ENCODE measurements at places on chromosomes 5 and 9. TPM values are rescaled to one million over a fixed set of nuclear protein-coding genes. Genes with fewer than 3 reads are reported as not detected.

DNA sequence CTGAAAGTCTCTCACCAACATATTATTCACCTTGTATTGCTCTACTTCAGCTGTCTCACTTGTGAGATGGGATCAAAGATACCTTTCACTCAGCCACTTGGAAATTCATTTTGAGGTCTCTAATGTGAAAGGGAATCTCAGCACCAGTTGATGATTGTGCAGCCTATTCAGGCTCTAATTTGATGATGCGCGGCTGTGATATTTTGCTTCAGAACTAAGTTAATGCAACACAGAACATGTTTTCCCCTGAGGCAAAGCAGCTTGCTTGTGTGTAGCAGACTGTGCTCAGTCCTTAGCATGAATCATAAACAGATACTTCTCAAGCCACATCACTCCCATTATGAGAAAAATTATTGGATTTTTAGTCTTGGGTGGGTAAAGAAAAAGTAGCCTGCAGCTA is 378.8 kb downstream of the OSTF1 start:
- DNase-seq, result no peak

DNA sequence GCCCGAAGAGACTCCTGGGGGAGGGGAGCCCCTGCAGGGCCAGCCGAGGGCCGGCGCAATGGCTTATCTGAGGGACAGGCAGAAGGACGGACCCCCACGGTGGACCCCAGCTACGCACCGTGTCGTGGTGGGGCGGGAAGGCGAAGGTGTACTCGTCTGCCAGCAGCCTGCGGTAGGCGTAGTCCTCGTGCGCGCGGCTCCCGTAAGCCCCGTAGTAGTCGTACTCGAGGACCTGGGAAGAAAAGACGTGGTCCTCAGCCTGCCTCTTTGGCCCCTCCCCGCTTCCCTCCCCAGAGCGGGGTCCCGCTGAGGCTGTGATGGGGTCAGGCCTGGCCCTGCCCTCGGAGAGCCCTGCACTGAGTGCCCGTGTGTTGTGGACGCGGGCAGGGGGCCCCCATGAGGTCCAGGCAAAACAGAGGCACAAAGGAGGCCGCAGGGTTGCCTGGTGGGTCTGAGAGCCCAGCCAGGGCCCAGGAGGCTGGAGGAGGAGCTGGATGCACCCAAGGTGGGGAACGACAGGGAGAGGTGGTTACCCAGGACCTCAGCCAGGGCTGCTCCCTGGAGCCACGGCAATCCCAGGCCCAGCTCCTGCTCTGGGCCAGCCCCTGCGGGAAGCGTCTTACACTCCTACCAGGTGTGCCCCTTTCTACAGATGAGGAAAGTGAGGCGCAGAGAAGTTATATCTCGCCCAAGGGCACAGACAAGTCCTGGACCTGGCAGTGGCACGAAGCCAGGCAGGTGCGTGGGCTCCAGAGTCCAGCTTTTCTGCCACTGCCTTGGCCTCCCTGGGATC is 35.2 kb downstream of the SARDH start:
- no peak for DNase-seq

DNA sequence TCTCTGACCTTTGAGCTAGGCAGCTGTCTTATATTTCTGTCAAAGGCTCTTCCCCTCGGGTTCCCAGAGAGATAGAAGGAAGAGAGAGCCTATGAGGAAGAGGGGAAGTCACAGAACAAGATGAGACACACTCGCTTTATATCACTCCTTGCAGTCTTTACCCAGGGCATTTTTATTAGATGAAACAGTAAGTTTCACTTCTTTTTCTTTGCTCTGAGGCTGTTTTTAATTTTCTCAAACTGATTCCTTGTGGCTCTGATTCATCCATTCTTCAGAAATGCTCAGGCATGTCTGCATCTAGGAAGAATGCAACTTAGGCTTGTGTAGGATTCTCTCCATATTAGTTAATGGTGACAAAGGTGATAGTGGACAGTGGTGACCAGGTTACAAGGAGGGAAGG is 132.9 kb upstream of the CHD1 start:
- DNase-seq, result peak; percentile 39

- DNase-seq, result no peak
Observed at GRCh38 chr5:132838516-132839282, 8.3 kb upstream of the SHROOM1 start.

The ACTBL2 gene
- total RNA-seq, result 2.2 TPM

DNA sequence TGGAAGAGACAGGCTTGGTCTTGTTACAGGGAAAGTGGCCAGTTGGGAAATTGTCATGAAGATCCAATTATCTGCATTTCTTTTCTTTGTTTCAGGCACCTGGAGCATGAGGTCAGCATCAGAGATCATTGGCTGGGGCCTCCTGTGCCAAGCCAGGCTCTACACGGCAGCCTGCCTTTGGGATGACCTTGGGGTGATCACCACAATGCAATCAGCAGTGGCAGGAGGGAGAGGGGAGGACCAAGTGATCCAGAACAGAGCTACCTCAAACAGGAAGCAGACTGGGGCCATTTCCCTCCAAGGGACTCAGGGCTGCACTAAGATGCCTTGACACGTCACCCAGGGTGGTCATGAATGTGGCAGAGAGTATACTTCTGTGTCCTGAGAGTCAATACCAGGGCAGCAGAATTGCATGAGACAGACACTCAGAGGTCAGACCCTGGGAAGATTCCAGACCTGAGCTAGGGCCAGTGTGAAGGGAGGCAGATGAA is 8.9 kb downstream of the SMIM23 start:
- no peak for DNase-seq

DNA sequence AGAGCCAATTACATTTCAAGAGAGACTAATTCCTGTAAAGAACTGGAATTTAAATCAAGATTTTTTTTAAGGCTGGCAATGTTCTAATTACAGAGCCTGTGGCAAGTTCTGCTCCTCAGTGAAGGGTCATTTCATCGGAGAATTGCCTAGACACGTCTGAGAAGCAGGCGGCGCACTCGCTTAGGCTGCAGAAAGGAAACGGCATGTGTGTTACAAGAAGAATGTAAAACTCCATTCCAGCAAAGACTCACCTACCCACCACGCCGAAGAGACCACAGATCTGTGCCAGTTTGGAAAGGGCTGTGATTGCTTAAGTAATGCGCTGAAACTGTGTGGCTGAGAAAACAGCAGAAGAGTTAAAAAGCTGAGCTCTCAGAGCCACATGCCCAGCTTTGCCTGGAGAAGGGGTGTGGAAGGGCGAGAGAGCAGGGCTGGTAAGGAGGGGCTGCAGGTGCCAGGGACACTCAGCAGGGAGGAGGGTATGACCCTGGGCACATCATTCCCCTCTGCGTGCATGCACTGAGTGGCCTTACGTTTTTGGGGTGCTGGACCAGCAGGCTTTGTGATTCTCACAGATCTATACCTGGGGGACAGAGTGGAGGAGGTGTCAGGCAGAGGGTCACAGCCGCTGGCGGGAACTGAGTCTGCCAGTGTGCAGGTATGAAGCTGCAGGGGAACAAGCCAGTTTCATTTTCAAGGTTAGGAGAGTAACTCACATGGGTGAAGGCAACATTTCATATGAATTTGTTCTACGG is 17.8 kb upstream of the SLC25A51 start:
- DNase-seq, result no peak

DNA sequence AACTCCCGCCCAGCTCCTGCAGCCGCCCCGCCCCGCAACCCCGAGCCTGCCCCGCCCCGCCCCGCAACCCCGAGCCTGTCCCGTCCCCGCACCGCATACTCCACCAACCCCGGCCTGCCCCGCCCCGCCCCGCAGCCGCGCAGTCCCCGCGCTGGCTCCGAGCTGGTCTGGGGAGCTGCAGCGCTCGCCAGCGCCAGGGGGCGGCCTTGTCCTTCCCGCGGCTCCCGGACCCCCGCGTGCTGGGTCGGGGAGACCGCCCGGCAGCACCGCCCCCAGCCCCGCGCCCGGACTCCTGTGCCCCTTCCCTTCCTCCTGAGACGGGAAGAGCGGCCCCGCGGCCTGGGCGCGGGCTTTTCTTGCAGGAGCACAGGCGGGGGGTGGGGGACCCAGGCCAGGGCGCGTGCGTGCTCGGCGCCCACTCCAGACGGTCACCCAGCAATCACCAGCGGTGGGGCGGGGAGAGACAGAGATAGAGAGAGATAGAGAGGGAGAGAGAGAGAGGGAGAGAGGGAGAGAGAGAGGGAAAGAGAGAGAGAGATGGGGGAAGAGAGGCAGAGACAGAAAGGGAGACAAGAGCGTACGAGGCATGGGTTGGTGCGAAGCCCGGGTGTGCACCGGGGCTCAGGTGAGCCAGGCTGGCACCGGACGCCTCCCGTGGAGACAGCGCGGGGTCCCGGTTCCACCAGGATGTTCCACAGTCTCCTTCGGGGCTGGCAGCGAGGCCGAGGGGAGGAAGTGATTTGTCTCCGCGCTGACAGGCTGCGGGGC is 14.7 kb upstream of the TMEM250 start:
- DNase-seq, result no peak

GRCh38 chr9:116686135-116686534 is 970 bp upstream of the TRIM32 start:
- DNase-seq, result no peak

The SPINK1 gene
- total RNA-seq, result 3.8 TPM

DNA sequence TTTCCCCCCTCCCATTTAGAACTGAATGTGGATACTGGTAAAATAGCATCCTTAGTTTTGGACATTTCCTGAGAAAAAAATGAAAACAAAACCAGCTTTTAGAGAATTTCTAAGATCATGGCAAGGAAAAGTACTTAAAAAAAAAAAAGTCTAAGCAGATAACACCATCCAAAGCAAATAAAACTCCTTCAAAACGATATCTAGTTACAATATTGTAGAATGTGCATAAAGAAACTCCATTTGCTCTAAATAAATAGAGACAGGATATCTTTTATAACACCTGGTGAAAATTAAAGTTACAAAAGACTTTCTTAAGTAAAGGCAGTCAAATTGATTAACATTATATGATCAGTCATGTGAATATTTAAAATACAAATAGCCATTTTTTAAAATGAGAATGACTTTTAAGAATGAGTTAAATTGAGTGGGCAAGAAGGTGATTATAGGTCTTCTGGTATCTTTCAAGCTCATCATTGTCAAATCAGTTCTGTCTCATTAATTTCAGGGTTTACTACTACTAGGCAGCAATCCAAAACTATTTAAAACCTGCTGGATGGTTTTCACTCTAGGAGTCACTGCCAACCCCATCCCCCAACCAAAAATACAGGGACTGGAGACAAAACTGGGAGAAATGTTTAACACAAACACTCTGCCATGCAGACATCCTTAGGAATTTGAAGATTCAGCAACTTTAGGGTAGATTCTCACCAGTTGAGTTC is 382.6 kb downstream of the ADGRV1 start:
- DNase-seq, result no peak

DNA sequence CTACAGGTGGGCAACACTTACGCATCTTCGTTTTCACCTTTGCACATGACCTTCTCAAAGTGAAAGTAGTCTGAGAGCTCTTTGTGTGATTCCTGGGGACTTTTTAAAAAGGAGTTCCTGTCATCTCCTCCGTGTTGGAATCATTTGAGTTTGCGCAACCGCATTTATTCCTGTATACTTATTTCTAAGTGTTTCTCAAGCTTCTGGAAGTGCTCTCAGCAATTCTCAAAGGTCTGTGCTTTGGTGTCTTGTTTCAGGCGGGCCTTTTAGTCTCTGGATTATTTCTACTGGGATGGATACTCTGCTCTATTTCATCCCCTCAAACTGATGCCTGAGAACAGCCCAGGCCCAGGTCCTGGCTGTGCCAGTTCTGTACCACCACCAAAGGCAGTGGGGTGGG is 226.5 kb upstream of the TUT7 start:
- DNase-seq, result no peak

- no peak for DNase-seq
Observed at GRCh38 chr5:136729901-136730355, 364.6 kb upstream of the TRPC7 start.

DNA sequence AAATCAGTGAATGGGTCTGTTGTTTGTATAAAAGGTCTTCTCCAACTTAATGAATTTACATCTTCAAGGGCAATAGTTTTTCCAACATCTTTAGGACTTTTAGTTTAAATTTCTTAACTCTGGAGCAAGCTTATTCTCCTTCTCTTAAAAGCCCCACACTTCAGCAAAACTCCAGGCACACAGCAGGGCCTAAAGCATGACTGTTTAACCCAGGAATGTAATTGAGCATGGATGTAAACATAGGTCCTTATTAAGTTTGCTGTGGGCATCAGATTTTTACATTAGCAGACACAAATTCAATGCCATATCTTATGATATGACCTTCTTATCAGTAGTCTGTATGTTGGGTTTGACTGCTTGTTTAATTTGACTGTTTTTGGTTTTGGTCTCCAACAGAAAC is 78.9 kb downstream of the ABCA1 start:
- no peak for DNase-seq

The FAM78A gene
- total RNA-seq, result 0.29 TPM

- no peak for DNase-seq
Observed at GRCh38 chr5:138981131-138981530, 106.0 kb upstream of the LRRTM2 start.

The UNC5A gene
- 1.2 TPM for total RNA-seq

DNA sequence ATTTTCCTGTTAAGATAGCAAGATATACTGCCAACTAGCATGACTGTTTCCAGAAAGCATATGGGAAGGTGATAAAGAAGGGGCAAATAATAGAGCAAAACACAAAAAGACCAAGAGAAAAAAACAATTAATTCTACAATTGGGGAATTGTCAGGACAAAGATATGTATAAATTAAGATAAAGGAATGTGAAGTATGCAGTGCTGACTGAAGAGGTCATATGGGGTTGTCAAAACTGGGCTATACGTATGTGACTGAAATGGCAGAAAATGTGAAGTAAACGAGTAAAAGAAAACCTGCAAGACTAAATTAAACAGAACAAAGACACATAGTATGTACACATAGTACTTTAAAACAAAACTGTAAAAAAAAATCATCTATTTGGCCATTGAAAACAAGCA is 222.3 kb downstream of the ARL15 start:
- no peak for DNase-seq

DNA sequence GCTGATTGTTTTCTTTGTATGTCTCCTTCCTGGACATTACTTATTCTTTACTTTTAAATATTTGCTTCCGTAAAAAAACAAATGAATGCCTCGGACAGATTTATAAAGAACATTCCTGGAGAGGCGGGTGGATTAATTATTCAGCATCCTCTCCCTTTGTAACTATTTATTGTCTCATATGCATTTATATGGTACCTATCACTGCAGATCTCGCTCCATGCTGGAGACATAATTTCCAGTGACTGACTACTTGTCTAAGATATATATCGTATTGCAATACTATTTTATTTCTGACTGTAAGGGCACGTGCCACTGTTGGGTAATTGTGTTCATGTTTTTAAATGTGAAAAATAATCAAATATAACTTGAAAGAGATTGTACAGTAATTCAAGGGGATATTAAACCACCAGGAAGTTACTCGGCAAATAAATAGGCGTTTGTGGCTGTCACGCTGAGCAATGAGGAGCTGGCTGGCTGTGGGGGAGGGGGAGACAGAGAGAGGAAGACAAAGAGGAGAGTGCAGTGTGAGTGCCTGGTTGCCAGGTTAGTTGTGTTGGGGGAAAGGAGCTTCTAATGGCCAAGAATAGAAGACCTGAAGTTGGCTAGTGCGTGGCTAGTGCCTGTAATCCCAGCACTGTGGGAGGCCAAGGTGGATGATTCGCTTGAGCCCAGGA is 131.8 kb upstream of the GABRP start:
- no peak for DNase-seq

GRCh38 chr5:150561571-150562275 is 53.8 kb downstream of the NDST1 start:
- DNase-seq, result no peak

GRCh38 chr9:88872192-88872946 is 118.9 kb upstream of the S1PR3 start:
- no peak for DNase-seq

The SLC4A9 gene
- not detected for total RNA-seq

All from epithelial cell of proximal tubule (primary cell).